ENCODE measurements at places on chromosomes 12 and 14. TPM values are rescaled to one million over a fixed set of nuclear protein-coding genes. Genes with fewer than 3 reads are reported as not detected.

GRCh38 chr12:24864796-24865125 is 84.1 kb downstream of the BCAT1 start:
- peak; percentile 80 for DNase-seq

DNA sequence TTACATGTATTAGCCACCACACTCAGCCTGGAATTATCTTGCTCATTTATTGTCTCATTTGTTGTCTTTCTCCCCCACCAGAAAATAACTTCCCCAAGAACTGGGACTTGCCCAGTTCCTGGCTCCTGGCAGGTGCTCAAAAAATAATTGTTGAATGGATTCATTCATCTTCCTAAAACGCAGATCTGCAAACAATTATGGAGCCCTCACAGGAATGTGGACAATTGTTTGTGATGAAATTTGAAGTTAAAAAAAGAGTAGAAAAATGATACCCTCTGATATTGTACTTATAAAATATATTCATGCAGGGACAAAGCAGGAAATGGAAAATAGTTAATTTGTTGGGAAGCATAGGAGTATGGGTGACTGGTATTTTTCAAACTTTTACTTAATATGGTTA is 60.7 kb upstream of the MAP1LC3B2 start:
- DNase-seq = no peak

GRCh38 chr12:63045020-63045860 is 105.8 kb downstream of the AVPR1A start:
- DNase-seq = peak; percentile 36

DNA sequence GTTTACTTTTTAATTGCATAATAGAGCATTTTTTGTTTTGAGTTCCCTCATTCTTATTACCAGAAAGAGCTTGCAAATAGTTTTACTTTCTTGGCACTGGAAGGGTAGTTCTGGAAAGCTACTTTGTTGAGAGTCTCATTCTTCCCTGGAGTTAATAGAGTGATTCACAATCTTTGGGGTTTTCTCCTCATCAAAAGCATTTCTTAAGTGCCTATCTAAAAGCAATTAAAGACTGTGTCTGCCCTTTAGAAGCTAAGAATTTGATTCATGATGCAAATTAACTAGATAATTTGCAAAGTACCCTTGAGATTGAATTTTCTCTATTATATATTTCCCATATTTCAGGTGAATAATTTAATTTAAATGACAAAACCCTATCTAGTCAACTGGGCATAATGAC is 8.1 kb upstream of the BMAL2 start:
- DNase-seq = no peak

CELA1 gene
- not detected for total RNA-seq

DNA sequence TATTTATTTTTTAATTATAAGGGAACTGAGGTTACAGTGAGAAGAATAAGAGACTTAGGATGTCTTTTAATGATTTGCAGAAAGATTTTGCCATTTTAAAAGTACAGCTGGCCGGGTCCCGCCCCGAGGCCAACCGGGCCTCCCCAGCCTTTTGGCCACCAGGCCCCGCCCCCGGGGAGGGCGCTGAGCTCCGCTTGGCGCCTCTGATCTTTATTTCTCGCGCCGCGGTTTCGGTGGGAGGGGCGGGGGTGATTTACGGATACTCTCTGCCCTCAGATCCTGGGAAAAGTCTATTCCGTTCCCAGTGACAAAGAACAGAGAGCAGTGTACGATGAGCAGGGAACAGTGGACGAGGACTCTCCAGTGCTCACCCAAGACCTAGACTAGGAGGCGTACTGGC is 17.7 kb downstream of the ZFYVE26 start:
- no peak for DNase-seq

SLC6A15 gene
- total RNA-seq = 27.0 TPM

DNA sequence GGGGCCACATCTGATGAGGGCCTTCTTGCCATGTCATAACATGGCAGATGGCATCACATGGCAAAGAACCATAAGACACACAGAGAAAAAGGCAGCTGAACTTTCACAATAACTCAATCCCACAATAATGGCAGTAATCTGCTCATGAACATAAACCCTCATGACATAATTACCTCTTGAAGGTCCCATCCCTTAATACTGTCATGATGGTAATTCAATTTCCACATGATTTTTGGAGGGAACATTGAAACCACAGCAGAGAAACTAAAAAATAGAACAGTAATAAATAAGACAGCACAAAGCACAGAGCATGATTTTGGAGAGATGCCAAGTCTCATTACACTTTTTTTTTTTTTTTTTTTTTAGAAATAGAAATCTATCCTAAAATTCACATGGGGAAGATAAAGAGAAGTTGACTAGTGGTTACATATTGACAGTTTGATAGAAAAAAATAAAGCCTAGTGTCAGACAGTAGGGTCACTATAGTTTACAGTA is 61.8 kb upstream of the ATF7IP start:
- DNase-seq = no peak

SIX6 gene
- total RNA-seq = not detected

DNA sequence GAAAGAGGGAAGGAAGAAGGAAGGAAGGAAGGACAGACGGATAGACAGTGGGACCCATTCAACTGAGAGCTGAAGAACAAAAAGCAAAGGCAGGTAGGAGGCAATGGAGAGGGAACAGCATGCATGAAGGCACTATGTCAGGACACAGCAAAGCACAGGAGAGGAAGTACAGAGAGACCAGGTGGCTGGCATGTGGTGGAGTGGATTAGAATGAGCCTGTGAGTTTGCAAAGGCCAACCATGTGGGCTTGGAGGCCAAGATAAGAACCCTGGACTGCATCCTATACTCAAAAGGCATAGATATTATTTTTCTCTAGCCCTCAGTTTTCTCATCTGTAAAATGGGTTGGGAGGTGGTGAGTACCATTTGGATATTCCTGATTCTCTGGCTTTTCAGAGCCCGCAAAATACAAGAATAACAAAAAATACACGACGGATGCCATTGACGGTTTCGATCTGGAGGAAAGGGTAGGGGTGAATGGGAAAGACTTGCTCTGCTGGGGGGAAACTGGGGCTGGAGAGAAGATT is 102.9 kb downstream of the WSCD2 start:
- DNase-seq = no peak

CAPRIN2 gene
- total RNA-seq = 27.3 TPM

DNA sequence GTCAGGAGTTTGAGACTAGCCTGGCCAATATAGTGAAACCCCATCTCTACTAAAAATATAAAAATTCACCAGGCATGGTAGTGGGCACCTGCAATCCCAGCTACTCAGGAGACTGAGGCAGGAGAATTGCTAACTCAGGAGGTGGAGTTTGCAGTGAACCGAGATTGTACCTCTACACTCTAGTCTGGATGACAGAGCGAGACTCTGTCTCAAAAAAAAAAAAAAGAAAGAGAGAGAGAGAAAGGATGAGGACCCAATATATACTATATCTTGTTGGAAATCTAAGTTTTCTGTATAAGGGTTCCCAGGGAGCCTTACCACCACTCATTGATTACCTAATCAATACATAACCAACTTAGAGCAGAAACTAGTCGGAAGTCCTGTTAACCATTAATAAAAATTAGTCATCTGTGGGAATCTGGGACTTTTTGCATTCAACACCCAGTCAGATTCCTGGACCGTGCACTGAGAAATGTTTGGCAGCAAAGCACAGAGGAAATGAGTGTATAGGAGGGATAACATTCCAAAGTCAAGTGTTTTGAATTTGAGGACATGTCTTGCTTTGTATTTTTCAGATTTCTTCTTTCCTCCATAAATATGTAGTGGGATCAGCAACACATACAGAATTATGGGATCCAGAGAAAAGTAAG is 44.8 kb upstream of the NR2C1 start:
- peak; percentile 68 for DNase-seq

DNA sequence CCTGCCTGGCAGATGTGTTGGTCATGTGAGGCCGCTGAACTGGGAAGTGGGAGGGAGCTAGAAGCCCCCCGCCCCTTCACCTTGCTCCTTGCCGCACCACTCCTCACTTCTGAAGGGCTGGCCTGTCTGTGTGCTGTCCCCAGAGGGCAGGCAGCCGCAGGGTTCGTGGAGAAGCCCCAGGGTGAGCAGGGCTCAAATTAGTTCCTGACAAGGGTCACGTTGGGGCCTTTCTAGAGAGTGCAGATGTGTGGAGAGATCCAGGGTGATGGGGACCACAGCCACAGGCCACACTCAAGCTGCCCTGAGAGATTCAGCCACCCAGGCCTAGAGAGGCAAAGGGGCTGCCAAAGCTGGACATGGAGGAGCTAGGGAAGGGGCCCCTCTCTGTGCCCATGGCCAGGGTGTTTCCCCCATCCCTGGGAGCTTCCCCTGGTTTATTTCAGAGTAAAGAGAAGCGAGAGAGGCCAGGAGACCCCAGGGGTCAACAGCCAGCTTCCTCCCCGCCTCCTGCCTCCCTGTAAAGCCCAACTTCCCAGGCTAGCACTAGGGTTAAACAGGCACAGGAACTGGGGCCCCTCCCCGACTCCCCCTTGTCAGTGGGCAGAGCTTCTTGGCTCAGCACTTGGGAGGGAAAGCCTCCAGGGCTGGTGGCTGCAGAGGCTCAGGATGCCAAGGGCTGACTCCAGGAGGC is 16.2 kb downstream of the SLC25A29 start:
- no peak for DNase-seq

GRCh38 chr12:3269594-3269993 is 192.4 kb downstream of the TSPAN9 start:
- DNase-seq = no peak

DNA sequence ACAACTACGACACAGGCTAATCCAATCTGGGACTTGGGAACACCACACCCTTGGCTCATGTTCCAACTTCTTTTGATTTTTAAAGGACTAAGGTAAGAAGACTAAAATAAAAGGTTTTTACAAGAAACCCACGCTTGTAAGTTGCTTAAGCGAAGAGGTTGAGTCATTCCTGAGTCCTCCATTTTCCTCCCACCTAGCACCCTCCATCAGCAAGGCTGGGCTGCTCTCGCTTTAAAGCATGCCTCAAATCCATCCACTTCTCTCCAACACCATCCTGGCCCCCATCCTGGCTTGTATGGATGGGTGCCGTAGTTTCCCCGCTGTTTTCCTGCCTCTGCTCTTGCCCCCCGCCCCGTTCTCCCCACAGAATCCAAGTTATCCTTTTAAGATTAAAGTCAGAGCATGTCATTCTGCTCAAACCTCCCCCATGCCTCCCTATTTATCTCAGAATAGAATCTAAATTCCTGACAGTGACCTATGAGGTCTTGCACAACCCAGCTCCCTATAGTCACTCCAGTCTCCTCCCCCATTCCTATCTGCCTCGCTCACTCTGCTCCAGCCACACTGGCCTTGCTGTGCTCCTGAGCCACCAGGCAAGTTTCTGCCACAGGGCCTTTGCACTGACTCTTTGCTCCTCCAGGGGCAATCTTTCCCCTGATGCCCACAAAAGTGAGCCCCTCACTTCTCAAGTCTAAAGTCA is 34.5 kb downstream of the SCARB1 start:
- DNase-seq = peak; percentile 76

DNA sequence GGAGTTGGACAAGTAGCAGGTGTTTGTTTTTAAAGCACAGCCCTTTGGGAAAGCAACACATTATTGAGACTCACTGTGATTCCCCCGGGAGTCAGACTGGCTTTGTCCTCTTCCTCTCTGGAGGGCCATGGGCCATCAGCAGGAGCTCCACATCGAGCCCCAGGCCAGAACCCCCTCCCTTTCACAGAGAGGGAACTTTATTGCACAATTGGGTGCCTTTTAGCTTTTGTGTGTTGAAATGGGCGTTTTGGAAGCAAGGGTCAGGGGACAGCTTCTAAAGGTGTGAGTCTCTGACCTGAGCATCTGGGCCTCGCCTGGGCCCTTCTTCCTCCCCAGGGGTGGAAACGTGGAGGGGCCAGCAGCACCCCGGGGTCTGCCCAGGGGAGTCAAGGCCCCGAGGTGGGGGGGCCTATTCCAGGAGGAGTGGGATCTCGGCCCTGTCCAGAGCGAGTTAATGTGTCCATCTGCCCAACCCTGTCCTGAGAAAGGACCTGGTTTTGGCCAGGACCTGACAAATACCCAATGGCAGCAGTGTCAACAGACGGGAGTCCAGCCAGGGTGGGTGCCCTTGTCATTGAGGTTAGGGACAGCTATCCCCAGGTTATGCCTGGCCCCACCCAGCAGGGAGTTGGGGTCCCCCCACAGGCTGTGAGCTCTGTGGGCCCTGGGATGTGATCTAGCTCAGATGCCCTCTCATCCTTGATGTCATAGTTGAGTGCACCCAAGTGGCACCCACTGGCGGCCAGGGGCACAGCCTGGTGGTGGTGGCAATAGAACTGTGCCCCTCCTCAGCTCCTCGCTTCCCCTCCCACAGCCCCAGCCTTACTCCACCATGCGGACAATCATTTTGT is 37.1 kb downstream of the SLC8B1 start:
- no peak for DNase-seq

- no peak for DNase-seq
Measured at GRCh38 chr12:114924946-114925475, 241.0 kb upstream of the TBX3 start.

GRCh38 chr14:93220509-93220908 is 13.5 kb downstream of the UBR7 start:
- no peak for DNase-seq

STAB2 gene
- not detected for total RNA-seq

CCDC197 gene
- not detected for total RNA-seq

DNA sequence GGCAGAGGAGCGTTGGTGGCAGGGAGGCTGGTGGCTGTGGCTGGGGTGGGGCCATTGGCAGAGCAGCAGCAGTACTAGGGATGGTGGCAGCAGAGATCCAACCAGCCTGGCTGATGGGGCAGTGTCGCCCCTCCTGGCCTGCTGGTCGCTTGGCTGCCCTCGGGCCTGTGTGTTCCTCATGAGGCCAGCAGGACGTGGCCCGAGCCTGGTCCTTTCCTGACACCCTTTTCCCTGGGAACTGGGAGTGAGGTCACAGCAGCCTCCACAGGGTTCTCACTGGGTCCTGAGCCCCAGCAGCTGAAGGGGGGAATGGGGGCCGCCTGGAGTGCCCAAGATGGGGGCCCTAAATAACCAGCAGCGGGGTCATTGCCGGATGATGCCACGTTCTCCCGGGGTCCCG is 46.1 kb downstream of the KIF26A start:
- DNase-seq = no peak

GRCh38 chr12:95096852-95097251 is 23.4 kb upstream of the NR2C1 start:
- peak; percentile 46 for DNase-seq

DNA sequence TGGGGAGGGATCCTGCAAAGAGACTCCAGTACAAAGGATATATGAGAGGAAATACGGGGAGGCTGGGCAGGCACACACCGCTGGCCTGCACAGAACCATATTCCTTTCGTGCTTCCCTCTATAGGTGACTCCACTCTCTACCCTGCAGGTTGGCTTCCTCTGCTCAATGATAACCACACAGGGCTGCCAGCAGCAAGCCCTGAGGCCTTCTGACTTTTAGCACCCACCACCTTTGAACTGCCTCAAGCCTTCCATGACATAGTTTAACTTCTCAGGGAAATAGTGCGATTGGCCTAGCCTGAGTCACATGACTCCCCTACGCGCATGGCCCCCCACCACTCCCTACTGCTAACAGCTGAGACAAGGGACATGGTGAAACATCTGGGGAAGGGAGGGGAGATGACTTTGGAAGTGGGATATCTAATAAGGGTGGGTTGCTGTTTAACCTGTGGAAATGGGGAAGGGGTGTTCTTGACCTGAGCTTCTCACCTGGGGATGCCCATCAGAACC is 3.0 kb upstream of the FOXN3 start:
- DNase-seq = no peak

RPS6KL1 gene
- total RNA-seq = 0.80 TPM
